NCI-H1092 (cell line): ENCODE measurements at places on chromosomes 6 and 20.

- DNase-seq, result no peak
Observed at GRCh38 chr20:14148042-14148441, 152.7 kb downstream of the MACROD2 start.

GRCh38 chr20:31595654-31596411, 9.3 kb upstream of the ID1 start:
- DNase-seq, result no peak

DNA sequence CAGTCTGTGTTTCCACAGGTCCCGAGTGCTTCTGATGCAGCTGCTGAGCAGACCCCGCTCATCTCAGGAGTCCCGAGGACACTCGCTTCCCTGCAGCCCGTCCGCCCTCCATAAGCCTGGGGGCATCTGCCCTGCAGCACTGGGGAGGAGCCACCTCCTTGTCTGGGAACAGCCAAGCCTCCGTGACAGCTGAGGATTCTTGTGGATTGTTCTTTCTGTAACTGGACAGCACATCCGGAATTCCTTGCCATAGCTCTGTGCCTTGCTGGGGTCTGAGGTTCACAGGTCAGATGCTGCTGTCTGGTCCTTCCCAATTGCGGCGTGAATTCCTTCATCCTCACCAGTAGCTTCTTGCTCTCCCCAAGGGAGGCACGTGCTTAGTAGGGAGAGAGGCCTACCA, 38.4 kb upstream of the FNDC1 start:
- no peak for DNase-seq

- DNase-seq, result no peak
Observed at GRCh38 chr6:89379281-89379680, 26.8 kb upstream of the UBE2J1 start.

DNA sequence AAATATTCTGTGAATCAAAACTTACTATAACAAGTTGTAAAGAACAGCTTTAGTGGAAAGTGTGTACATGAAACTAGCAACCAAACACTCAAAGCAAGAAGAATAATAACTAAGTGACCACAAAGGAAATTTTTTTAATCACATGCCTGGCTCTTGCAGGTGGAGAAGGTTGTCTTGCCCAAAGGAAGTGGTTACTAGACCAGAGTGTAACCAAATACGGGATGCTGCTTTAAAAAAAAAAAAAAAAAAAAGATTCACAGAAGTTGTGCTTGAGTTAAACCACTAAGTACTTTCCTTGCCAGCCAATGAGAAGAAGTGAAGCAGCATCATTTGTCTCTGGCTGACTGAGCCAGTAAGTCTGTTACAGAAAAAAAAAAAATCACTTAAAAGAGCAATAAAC, 19.1 kb upstream of the HLA-DQB1 start:
- no peak for DNase-seq

DNA sequence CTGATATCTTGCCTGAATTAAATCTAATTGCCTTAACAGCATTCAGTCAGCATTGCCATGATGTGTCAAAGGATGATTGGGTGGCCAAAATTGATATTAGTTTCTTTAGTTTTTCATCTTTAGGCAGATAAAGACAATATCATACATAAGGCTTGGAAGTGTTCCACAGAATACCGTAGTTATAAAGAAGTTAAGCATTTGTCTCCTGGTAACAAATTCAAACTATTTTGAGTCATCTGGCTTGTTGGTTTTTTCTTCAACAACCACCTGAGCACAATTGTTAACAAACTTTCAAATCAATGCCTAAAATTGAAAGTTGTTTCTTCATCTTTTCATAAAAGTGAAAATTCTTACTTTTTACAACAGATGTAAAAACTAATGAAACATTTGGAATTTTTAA, 47.5 kb upstream of the ADGRF5 start:
- DNase-seq, result no peak

DNA sequence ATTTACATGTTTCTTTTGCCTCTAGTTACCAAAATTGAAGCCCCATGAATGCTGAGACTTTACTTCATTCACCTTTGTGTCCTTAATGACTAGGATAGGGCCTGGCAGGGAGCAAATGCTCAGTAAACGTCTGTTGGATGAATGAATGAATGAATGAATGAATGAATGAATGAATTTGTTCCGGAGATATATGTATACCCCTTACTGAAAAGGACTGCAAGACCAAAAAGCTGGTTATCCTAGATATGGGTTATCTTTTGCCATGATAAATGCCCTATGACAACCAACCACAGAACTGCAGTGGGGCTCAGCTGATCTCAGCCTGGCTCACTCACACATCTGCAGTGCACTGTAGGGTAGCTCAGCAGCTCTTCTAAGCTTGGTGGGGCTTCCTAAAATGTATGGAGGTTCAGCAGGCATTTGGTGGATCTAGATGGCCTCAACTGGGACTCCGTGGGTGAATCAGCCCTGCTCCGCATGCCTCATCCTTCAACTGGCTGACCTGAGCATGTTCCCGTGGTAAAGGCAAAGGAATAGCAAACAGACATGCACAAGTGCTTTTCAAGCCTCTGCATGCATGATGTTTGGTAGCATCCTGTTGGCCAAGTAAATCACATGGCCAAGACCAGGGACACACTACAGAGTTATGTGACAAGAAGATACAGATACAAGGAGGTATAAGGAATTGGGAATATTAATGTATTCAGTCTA, 378.7 kb upstream of the SOX4 start:
- no peak for DNase-seq

DNA sequence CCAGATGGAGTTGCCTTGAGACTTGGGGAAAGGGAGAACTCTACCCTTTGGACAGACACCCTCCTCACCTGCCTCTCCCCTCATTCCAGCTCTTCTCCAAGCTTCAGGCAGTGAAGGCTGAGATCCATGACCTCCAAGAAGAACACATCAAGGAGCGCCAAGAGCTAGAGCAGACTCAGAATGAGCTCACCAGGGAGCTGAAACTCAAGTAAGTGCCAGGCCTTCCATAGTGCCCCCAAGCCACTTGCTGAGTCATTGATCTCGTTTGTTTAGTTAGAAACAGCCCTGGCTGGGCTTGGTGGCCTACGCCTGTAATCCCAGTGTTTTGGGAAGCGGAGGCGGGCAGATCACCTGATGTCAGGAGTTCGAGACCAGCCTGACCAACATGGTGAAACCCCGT, 39.2 kb downstream of the KIF3B start:
- no peak for DNase-seq

GRCh38 chr6:132491303-132491702, 21.6 kb downstream of the STX7 start:
- DNase-seq, result no peak

- no peak for DNase-seq
Observed at GRCh38 chr6:131068165-131068564, 5.1 kb upstream of the EPB41L2 start.

DNA sequence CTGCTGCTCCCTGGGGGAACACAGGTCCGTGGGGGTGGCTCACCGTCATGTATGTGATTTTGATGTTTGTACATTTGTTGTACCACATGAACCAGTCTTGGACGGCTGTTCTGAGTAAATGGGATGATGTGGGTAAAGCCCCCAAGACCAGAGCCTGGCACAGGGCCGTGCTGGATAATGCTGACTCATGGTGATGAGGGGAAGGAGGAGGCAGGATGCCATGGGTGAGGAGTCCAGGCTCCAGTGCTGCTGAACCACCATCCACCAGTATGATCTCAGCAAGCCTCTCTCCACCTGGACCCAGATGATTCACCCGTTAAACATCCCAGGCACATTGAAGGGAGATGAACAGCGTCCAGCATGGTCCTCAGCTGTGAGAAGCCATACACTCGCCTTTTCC, 9.6 kb upstream of the APCDD1L start:
- DNase-seq, result no peak

- DNase-seq, result no peak
Observed at GRCh38 chr6:135962731-135963130, 111.2 kb downstream of the PDE7B start.

DNA sequence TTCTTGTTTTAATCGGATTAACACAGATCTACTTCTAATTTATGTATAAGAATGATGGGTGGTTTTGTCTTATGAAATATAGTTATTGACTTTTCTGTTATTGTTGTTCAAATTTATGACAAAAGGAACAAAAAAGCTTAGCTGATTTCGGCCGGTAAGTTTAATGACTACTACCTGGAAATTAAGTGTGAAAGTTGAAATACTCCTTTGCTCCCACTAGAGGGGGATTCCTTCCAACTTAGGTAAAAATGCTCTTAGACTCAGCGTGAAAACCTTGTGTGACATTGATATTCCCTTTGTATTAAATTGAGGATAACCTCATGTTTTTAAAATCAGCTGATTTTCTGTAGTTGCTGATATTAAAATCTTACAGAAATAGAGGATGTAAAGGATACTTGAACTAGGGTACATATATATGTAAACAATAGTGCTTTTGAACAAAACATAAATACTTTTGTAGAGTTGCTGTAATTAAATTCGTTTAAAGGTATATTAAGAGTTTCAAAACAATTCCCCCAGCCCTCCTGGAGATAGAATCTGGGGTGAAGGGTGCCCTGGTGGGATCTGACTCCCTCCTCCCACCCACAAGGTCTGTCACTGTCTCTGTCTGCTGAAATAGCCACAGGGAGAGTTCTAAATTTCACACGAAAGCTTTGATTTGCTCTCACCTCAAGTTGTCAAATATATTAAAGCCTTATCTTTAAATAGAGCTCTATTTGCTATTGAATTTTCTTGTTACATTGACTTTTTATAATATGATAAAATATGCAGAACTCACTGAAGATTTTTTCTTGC, 257.5 kb downstream of the ARID1B start:
- no peak for DNase-seq

DNA sequence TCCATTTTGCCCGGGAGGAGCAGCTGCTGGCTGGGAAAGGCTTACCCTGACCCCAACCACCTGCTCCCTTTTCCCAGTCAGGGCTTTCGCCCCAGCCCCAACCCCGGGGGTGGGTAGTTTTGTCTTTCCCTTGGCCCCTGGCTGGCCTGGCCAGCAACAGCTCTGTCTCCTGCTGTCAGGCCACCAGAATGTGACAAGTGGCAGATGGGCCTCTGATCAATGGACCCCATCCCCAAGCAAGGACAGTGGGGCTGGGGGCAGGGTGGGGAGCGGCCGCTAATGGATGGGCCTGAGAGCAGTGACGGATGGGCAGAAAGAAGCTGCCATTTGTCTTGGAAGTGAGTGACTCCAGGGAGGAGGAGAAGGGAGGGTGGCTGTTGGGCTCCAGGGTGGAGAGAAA, 121.6 kb downstream of the DHX35 start:
- no peak for DNase-seq
